ENCODE measurements at places on chromosomes 5 and 9.

DNA sequence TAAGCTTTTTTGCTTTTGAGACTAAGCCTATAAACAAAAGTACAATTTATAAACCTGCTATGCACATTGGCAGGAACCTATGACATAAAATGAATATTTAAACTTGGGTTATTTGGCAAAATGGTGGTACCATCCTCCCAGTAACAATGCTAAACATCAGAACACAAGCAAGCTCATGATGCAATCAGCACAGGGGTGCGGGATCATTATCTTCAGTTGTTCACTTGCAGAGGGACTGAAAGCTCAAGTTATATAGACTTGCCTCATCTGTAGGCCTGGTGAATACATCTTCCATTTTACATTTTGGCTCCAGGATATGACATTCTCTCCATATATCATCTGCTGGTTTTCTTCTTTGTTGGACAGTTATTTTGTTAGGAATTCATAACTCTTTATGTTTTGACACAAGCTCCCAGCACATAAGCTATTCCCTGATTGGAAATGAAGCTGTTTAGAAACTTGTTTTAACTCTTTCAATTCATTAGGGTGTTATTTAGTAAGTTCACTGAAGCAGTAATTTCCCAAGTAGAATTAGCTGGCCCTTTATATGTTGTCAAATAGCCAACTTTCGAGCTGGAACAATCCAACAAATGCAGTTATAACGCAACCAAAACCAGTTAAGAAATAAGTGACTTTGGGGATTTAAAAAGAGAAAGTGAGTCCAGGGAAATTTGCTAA is 124.7 kb upstream of the LIFR start:
- H3K4me1 ChIP-seq, result no peaks in the 10 kb centered on the region
- no peak overlapping the region for H3K27ac ChIP-seq
- no peaks in the 10 kb centered on the region for H3K36me3 ChIP-seq
- no peaks in the 10 kb centered on the region for H3K27me3 ChIP-seq

GRCh38 chr9:71145179-71145578 is 23.8 kb upstream of the TRPM3 start:
- H3K4me3 ChIP-seq, result no peak overlapping the region
- H3K36me3 ChIP-seq, result no peaks in the 10 kb centered on the region
- H3K27ac ChIP-seq, result no peak overlapping the region
- H3K27me3 ChIP-seq, result no peaks in the 10 kb centered on the region

GRCh38 chr5:94240596-94240992 is 377.8 kb downstream of the KIAA0825 start:
- no peak for DNase-seq
- H3K4me3 ChIP-seq, result no peak overlapping the region
- no peaks in the 10 kb centered on the region for H3K36me3 ChIP-seq
- H3K27me3 ChIP-seq, result no peaks in the 10 kb centered on the region
- no peaks in the 10 kb centered on the region for H3K4me1 ChIP-seq

DNA sequence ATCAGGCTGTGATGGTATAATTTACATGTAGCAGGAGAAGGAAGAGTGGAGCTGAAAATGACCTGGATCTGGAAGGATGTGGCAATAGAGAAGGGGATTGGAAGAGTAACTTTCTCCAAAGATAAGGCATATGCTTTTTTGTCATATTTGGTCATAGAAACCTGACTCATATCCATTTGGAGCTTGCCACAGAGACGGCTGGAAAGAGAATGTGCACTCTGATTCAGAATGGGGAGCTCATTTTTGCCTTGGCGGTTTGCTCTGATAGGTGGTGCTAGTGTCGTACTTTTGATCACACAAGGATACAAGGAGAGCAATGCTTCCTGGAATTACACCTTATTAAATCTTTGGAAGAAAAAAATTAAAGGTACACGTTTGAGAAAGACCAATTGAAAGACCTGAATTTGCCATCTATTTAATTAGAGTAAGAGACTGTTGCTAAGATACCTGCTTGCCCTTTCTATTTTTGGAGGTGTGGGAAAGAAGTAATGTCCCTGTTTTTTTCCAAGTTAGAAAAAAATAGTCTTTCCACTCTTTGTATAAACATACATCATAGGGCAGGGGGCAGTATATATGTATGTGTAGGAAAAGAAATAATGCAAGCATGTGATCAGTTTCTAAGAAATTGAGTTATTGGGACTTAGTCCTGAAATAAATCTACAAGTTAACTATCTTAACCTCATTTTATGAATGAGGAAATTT is 5.4 kb downstream of the LSM11 start:
- no peak for DNase-seq
- peaks cover 7% of the 10 kb centered on the region for H3K36me3 ChIP-seq
- no peak overlapping the region for H3K27ac ChIP-seq
- no peak overlapping the region for H3K4me3 ChIP-seq

DNA sequence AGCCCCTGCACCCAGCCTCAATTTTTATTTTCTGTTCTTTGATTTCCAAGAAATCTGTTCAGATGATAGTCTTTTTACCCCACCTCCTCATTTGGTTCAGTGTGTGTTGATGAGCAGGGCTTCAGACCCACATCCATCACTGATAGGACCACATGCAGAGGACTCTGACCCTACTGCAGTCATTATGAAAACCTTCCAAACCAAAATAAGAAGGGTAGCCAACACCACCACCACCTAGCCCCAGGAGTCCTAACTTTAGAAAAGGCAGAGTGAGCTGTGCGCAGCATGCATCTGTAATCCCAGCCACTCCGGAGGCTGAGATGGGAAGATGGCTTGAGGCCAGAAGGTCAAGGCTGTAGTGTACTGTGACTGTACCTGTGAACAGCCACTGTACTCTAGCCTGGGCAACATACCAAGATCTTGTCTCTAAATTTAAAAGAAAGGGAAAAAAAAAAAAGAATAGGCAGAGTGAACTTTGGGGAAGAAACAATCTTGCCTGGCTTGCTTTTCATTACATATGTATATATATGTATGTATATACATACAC is 13.0 kb downstream of the CDKN2AIPNL start:
- H3K27me3 ChIP-seq, result no peaks in the 10 kb centered on the region
- no peak overlapping the region for H3K27ac ChIP-seq
- DNase-seq, result no peak
- H3K4me1 ChIP-seq, result no peaks in the 10 kb centered on the region

GRCh38 chr9:101737705-101738565 is 512 bp downstream of the GRIN3A start:
- H3K4me3 ChIP-seq, result no peak overlapping the region
- no peaks in the 10 kb centered on the region for H3K4me1 ChIP-seq
- DNase-seq, result no peak
- H3K27me3 ChIP-seq, result peaks cover 15% of the 10 kb centered on the region

DNA sequence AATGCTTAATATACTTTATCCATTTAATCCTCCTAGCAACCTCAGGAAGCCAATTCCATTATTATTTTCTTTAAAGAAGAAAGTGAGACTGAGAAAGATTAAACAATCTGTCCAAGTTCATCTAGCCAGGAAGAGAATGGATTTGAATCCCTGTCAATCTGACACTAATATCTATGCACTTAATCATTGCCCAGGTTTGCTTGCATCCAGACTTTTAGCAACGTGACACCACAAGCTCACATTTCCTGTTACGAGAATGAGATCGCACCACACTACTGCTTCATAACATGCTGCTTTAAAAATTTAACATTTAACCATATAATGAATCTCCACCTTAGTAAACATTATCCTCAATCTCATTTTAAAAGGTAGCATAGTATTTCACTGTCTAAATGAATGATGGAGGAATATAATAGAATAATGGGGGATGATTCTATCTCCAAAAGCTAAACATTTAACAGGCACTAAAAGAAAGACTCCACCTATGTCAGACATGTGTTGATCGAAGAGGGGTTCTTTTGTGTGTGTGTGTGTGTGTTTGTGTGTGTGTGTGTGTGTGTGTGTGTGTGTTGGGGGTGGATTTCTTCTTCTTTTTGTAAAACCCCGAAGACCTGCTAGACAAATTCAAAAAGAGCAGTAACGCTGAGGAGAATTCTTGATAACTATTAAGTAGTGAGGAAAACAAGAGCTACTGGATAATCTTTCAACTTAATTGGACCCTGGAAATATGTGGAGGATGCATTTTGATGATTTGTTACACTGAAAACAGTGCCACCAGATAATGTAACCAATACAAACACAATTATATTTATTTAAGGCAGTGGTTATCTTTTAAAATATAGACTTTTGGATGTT is 138.7 kb upstream of the NR3C1 start:
- no peak overlapping the region for H3K4me3 ChIP-seq
- no peak overlapping the region for H3K27ac ChIP-seq
- no peaks in the 10 kb centered on the region for H3K36me3 ChIP-seq
- DNase-seq, result no peak
- no peaks in the 10 kb centered on the region for H3K27me3 ChIP-seq

DNA sequence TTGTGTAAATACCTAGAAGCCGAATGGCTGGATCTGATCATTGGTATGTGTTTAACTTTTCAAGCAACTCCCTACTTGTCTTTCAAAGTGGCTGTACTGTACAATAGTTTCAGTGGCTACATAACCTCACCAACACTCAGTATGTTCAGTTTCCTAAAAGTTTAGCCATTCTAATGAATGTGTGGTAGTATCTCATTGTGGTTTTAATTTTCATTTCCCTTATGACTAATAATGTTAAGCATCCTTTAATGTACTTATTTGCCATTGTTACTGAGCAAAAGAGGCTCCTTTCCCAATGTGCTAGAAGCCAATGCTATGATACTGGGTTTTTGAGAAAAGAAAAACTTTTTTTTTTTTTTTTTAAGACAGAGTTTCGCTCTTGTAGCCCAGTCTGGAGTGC is 27.8 kb upstream of the ALDOB start:
- peaks cover 5% of the 10 kb centered on the region for H3K27me3 ChIP-seq
- H3K4me1 ChIP-seq, result no peaks in the 10 kb centered on the region
- DNase-seq, result no peak
- no peak overlapping the region for H3K27ac ChIP-seq
- no peak overlapping the region for H3K4me3 ChIP-seq

DNA sequence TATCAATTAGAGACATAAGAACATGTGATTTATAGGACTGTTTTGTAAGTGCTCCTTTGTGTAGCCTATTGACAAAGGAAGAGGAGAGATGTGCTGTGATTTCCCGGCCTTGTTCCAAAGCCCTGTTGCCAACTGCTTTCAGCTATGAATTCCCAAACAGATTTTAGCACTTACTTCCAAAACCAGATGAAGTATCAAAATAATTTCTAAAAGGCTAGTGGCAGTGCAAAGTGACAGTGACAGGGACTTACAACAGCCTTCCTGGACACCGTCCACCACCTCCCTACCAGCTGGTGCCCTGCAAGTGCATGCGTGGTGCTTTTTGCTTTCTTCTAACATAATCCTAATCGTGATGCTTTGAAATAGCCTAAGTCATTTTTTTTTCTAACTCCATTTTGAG is 254.1 kb upstream of the ACTBL2 start:
- DNase-seq, result no peak
- no peak overlapping the region for H3K4me3 ChIP-seq
- H3K27me3 ChIP-seq, result no peaks in the 10 kb centered on the region
- H3K36me3 ChIP-seq, result no peaks in the 10 kb centered on the region
- H3K4me1 ChIP-seq, result no peaks in the 10 kb centered on the region
- H3K27ac ChIP-seq, result no peak overlapping the region

DNA sequence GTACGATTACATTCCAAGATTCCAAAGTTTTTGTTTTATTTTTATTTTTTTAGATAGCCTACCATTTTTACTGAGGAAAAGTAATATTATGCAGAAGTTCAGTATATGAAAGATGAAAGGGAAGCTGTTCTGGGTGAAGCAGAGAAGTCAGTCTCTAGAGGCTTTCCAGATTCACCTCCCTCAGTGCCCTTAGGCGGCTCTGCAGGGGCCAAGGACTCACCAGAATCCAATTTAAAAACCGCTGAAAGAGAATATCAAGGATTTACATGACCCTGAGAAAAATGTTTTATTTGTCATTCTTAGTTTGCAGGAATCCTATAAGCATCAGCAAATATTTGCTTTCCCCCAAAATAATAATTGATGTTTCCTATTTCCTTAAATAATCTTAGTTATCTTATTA is 1084.6 kb upstream of the ARRDC3 start:
- H3K27ac ChIP-seq, result no peak overlapping the region
- H3K27me3 ChIP-seq, result no peaks in the 10 kb centered on the region
- H3K36me3 ChIP-seq, result no peaks in the 10 kb centered on the region
